ENCODE measurements at places on chromosomes 6 and 20.

DNA sequence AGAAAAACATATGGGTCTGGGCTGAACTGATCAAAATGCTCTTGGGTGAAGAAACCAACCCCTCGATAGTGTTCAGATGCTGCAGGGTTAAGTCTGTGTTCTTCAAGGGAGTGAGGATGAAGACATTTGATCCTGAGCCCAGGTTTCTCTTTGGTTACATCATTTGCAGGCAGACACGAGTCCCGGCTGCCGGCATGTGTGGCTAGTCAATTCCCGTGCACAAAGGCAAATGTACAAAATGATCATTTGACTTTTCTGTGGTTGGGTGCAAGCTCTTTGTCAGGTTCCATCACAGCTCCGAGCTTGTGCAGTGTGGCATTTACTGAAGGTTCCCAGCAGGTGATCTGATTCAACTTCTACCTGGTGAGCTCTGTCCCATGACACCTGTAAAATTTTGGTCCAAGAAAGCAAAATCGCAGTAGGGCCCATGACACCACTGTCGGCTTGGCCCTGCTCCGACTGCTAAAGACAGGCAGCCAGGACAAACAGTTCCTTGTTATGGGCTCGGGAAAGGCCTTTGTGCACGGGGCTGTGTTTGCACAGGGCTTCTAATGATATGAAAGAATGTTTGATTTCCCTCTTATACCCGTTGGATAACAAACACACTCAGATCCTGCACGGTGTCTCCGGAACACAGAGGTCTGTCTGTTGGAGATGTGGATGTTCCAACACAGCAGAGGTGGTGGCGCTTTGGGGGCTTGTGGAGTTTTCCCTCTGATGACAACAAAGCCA lies 46.9 kb downstream of the GJA10 start:
- no peak for DNase-seq

DNA sequence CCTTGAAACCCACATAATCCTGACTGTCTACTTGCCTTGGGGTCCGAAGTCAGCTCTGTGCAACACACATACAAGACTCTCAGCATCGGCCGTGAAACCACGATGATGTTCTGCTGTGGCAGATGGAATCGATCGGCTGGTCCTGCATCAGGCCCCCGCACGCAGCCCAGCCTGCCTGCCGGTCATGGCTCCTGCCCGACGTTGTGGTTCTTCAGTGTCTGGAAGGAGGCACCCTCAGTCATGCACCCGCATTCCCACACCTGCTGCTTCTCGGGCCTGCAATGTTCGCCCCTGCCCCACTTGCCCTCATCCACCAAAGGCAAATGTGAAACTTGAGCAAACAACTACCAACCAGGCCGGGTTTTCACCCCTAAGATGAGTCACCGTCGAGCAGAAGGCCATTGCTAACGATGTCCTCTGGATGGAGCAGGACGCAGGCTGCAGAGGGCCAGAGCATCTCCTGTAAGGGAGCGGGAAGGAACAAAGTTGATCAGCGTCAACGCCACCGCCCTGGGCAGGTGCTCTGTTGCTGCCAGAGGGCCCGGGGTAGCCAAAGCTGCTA lies 128.9 kb upstream of the PDE10A start:
- DNase-seq: no peak

DNA sequence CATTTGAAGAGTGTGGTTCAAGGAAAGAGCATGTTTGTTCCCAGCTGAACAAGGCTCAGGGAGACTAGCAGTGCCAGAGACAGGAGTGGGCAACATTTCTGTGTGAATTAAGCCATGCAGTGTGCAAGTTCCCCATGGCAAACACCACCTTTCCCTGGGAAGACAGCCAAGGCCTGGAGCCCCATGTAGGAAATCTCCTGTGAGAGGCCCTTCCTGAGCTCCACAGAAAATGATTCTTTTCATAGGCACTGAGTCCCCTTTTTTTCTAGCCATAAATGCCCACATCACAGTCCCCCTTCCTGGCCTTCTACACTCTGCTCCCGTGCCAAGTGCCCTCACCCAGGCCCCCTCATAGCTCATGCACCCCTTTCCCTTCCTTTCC lies 11.8 kb upstream of the TRAM2 start:
- no peak for DNase-seq

DNA sequence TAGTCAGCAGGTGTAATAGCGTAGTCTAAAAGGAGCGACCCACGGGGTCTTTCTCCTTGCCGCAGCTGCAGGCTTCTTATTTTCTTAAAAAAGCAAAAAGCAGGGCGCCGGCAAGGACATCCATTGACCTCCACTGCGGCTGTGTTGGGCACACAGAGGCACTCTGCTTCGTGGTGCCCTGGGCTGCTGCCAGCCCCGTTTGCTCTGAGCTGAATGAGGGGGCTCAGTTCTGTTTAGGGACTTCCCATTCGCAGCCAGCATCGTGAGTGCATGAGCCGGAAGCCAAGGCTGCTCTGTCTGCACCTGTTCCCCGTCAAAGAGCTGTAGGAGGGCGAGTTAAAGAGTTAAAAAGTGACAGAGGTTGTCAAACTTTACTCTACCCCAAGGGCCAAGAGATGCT lies 1.7 kb upstream of the SLC22A2 start:
- no peak for DNase-seq

DNA sequence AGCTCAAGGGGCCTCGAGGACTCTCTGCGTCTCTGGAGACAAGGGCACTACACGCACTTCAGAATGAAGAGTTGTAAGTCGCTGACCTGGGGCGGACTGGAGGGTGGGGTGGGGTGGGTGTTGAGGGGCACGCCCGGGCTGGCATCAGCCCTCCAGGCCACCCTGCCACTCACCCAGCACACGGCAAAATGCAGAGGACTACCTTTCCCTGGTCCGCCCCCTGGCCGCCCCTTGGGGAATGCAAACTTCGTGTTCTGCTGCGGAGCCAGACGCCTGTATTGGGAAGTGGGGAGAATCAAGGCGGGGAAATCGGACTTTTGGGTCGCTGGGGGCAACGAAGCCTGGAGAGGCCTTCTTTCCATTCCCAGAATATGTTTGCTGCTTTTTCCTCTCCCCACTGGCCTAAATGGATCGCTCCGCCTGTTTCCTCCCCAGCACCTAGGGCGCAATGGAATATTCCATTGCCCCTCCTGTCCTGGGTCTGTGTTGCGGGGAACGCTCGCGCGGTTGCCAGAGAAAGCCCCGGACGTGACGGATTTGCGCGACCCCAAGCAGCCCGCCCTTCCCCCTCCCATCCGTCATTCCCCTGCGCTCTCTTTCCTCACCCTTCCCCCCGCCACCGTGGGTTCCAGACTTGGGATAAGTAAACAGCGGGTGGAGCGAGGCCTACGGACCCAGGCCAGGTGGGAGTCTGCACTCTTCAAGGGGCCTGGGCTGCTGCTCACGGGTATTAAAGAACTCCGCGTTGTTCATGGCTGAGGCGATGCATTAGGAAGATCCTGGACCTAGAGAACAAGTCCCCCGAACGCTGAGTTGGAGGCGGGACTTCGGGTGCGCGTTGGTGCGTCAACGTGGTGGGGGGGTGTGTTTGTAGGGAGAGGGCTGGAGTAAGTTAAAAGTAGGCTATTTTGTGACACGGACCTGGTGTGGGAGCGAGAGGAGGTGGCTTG lies at the start of gene PPT2:
Gene PPT2, plus strand, starts transcription at position 578 of the 950 bp plus-strand sequence. CDS start 454 bp downstream, outside the sequence.
- peak; percentile 91 for DNase-seq

- no peak for DNase-seq
Observed at GRCh38 chr6:169233832-169234231, 19.8 kb downstream of the THBS2 start.

DNA sequence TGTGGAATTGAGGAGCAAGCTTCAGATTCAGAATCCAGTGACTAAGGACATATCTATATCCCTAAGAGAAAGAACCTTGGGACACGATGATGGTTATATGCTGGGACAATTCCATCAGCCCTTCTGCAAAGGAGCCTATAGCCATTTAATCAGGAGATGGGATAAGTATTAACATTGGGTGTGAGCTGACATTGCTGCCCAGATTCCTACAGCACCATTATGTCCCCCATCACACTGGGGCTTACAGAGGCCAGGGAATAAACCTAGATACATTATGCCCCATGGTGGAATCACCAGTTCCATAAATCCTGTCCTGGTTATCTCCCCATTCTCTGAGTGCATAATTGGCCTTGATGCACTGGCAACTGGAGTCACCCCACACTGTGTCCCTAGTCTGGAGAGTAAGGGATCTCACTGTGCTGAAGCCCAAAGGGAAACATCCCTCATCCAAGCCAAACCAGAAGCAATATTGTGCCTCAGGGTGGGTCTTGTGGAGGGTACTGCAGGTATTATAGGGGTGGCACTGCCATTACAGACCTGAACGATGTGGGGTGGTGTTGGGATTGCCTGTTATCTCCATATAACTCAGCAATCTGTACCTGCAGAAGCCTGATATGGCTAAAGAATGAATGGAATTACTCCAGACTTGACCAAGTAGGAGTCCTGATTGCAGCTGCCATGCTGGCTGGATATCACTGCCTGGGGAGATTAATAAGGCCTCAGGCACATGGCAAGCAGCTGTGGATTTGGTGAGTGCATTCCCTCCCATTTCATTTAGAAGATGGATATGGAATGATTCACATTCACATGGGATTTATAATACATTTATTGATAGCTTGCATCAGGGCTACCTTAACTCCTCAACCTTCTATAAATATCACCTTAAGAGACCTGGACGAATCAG lies 5.0 kb downstream of the HLA-A start:
- no peak for DNase-seq

- no peak for DNase-seq
Observed at GRCh38 chr6:12733876-12734275, 17.3 kb downstream of the PHACTR1 start.

GRCh38 chr6:26550250-26550993 lies 12.3 kb downstream of the HMGN4 start:
- DNase-seq: peak; percentile 56

- no peak for DNase-seq
Observed at GRCh38 chr6:72654071-72654621, 32.3 kb downstream of the KCNQ5 start.

Data from left ventricle myocardium inferior (tissue), 1 donor.